IMR-90 (cell line): ENCODE measurements at places on chromosomes 1 and 21. TPM values are rescaled to one million over a fixed set of nuclear protein-coding genes. Genes with fewer than 3 reads are reported as not detected.

DNA sequence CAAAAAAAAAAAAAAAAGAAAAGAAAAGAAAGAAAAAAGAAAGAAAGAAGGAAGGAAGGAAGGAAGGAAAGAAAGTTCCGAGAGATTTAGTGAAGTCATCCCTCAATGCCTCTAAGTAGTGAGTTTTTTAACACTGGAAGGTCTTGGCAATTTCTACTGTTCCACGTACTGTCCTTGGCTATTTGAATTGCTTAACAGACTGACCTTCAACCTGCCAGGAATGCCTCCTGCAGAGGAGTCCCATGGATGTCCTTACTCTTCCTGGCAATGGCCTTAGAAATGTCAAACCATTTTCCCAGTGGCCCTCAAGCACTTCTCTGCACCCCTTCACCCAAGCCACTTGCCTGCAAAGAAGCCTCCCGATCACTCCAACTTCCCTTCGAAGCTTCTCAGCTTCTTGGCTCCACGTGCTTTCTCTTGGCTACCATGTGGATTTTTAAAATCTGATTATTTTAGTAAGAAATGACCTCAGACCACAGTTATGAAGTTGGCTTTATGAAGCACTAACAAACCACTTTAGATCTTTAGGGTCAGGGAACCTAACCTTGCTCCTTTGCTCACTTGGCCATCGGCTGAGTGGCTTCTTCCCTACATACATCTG is 43.7 kb upstream of the ABCG1 start:
- no peak for DNase-seq

DNA sequence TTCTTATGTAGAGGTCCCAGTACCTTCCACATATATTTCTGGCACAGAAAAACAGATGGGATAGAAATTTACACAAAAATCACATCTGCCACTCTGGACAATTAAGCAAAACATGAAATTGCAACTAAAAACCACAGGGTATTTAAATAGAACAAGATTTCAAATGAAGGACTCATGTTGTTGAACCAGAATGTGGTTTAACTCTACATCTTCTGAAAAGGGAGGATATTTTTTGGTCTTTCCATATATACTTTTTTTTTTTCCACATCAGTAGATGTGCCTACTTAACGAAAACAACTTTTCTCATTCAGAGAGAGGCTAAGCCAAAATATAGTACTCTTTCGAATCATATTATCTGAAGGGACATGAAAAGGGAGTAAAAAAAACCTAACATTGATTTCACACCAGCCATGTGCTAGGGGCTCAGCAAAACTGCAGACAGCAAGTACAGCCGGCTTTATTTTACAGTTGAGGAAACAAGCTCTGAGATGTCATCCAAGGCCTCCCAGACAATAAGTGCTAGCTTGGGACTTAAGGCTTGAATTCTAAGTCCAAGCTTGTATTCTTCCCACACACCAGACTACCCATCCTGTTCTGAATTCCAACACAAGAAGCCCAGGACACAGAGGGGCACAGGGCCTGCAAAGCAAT is 208.9 kb downstream of the PBX1 start:
- peak; percentile 32 for DNase-seq

- peak; percentile 60 for DNase-seq
These were observed 104.0 kb downstream of the CDC7 start for GRCh38 chr1:91604632-91605031.

GRCh38 chr1:87449348-87449963 is 120.8 kb downstream of the LMO4 start:
- peak; percentile 7 for DNase-seq

- no peak for DNase-seq
These were observed 28.0 kb downstream of the CRYAA start for GRCh38 chr21:43196826-43197225.

- DNase-seq: no peak
These were observed 37.9 kb upstream of the CCDC27 start for GRCh38 chr1:3714284-3714741.

- peak; percentile 96 for DNase-seq
These were observed 238.5 kb downstream of the LTN1 start for GRCh38 chr21:28754127-28754611.

DNA sequence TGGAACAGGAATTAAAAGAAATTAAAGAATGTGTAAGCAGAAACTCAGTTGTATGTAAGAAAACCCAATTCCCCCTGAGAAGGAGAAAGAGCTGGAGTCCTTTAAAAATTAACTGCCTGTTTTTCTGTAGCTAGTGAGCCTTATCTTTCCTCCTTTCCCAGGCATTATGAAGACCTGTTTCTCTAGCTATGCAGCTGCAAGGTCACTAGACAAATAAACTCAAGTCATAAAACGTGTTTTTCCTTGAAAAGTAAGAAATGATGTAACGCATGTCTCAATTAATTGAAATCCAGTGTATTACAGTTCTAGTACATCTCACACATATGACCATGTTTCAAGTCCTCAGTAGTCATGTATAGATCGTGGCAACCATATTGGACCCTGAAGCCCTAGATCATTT is 5.3 kb downstream of the S100A12 start:
- no peak for DNase-seq

The C1orf74 gene
- total RNA-seq: 4.2 and 4.3 TPM in 2 replicates

- DNase-seq: peak; percentile 16
These were observed 34.0 kb downstream of the FH start for GRCh38 chr1:241485554-241485992.

GRCh38 chr1:158328426-158328825 is 2.9 kb downstream of the CD1B start:
- DNase-seq: no peak

The AGL gene
- 7.0 and 12.2 TPM in 2 replicates for total RNA-seq

GRCh38 chr1:61828805-61829204 is 86.5 kb downstream of the PATJ start:
- DNase-seq: no peak

- DNase-seq: no peak
These were observed 1.5 kb downstream of the RGS7 start for GRCh38 chr1:241355311-241356010.

DNA sequence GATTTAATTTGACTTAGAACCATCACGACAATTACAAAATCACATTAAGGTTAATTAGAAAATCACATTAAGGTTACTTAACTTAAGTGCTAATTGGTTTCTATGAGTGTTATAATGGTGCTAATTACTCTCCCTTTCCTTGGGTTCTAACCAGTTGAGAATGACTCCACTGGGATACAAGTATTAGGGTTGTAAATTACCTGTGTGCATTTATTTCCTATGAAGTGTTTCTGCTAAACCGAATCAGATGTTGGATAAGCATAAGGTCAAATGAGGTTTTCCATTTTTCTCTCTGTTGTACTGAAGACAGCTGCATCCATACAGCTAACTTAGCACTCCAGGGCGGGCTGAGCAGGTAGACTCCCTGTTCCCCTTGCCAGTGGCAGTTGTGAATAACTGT is 610.3 kb upstream of the TMPRSS15 start:
- DNase-seq: no peak

The CCDC30 gene
- total RNA-seq: under 0.01 and 0.18 TPM in 2 replicates

- DNase-seq: no peak
These were observed 445.6 kb downstream of the PLPP3 start for GRCh38 chr1:56133522-56134472.

GRCh38 chr21:44778499-44778911 is 23.1 kb downstream of the UBE2G2 start:
- DNase-seq: no peak

GRCh38 chr21:33042812-33043211 is 17.1 kb downstream of the OLIG2 start:
- peak; percentile 97 for DNase-seq

GRCh38 chr1:1157914-1158710 is 15.6 kb upstream of the TTLL10 start:
- no peak for DNase-seq

DNA sequence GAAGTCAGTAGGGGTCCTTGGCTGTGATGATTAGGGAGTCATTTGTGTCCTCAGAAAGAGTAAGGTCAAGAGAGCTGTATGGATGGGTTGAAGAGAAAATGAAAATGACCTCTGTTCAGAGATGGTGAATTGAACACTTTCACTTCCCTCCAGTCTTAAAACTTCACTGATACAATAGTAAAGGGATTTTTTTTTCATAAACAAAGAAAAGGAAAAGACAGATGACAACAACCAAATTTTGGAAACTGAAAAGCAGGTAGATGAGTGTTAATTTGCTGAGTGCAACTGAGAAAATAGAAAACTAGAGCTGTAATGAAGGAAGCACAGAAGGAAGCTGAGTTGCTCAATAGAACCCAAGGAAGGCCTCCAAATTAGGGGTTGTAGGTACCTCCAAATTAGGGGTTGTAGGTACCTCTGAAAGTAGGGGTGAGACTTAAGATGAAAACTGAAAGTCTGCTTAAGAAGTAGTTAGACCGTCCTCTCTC is 14.8 kb upstream of the S1PR1 start:
- no peak for DNase-seq

The RHBG gene
- total RNA-seq: not detected in 2 replicates

DNA sequence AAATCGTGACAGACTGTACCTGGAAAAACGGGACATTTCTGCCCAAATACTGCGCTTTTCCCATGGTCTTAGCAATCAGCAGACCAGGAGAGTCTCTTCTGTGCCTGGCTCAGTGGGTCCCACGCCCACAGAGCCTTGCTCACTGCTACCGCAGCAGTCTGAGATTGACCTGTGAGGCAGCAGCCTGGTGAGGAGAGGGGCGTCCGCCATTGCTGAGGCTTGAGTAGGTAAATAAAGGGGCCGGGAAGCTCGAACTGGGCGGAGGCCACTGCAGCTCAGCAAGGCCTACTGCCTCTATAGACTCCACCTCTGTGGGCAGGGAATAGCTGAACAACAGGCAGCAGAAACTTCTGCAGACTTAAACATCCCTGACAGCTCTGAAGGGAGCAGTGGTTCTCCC is 203.1 kb downstream of the DENND1B start:
- DNase-seq: no peak

- no peak for DNase-seq
These were observed 40.1 kb downstream of the INAVA start for GRCh38 chr1:200934676-200935245.

GRCh38 chr1:109264379-109264755 is 15.0 kb downstream of the CELSR2 start:
- DNase-seq: no peak

DNA sequence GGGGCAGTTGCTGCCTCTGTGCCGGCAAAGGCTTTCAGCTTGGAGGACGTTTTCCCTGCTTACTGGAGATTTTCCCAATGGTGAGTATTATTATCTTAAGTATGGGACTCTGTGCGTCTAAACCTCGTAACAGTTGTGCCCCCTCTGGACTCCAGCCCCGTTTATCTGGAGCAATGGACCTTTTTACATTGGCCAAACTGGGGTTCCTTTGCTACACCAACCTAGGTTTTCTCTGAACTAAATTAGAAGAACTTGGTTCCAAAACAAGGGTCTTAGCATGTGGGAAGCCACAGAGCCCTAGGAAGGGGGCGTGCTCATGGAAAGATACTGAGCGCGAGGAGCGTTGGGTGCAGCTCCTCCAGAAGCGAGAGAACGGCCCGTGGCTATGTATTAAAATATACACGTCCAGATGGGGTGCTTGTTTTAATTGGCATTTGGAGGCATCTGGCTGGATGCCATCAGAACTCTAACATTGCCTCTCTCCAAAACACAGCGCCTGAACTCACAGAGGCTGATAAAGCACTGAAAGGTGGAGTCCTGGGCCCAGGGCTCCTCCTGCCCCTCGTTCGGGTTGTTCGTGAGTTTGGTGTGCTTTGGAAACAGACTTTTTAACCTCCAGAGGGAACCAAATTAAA is 28.4 kb downstream of the POFUT2 start:
- no peak for DNase-seq

DNA sequence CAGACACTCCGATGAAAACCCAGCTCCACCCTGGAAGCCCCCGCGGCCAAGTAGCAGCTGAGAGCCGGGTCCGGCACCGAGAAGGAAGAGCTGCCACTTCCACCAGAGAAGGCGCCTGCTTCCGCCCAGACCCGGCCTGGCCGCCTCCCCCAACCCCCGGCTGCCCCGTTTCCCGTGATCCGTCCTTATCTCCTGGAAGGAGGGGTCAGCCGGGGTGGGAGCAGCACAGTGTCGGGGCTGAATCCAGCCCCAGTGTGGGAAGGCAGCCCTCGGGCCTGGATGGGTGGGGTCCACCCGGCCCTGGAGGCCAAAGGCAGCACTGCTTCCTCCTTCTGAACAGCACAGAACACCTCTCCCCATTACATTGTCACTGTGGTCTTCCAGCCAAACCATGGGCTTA is 69.4 kb downstream of the MEGF6 start:
- no peak for DNase-seq

The CDK18 gene
- total RNA-seq: 0.18 and 0.28 TPM in 2 replicates

GRCh38 chr1:231272880-231273279 is 31.9 kb downstream of the GNPAT start:
- DNase-seq: peak; percentile 53

The OR10Z1 gene
- not detected in 2 replicates for total RNA-seq

- no peak for DNase-seq
These were observed 1.9 kb downstream of the BSDC1 start for GRCh38 chr1:32392325-32392724.

The FAM72C gene
- 0.72 and 0.83 TPM in 2 replicates for total RNA-seq

The KRTAP6-2 gene
- not detected in 2 replicates for total RNA-seq

The SYT6 gene
- not detected in 2 replicates for total RNA-seq

- no peak for DNase-seq
These were observed at the start of gene KLHDC7A for GRCh38 chr1:18480315-18481189. Gene KLHDC7A (plus strand): TSS chr1:18480930. CDS start chr1:18480982, 52 bp downstream.

The WNT2B gene
- 0.54 and 0.56 TPM in 2 replicates for total RNA-seq

DNA sequence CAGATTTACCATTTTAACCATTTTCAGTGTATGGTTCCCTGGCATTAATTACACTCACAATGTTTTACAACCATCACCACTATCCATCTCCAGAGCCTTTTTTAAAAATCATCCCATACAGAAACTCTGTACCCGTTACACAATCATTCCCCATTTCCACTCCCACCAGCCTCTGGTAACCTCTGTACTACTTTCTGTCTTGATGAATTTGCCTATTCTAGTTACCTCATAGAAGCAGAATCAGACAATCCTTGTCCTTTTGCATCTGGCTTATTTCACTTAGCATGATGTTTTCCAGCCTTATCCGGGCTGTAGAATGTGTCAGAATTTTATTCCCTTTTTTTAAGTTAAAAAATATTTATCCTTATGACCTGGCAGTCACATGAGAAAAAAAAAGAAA is 33.0 kb downstream of the PGM1 start:
- no peak for DNase-seq
